ENCODE measurements at places on chromosomes 16 and 17.
A peak's percentile ranks its signal among the peaks of the same experiment; 100 is the strongest.

GRCh38 chr17:55321427-55322060 is 56.8 kb downstream of the HLF start:
- no peak for DNase-seq

DNA sequence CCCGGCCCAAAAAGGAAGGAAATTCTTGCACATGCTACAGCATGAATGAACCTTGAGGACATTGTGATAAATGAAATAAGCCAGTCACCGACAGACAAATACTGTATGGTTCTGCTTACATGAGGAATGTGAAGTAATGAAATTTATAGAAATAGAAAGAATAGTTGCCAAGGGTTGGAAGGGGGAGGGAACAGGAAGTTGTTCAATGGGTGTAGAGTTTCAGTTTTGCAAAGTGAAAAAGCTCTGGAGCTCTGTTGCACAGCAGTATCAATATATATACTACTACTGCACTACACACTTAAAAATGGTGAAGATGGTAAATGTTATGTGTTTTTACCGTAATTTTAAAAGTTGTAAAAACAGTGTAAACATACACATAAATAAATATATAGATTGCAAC is 43.7 kb downstream of the PKD1L3 start:
- no peak for DNase-seq

GRCh38 chr16:57892447-57893096 is 78.4 kb downstream of the CNGB1 start:
- DNase-seq: peak; percentile 26

DNA sequence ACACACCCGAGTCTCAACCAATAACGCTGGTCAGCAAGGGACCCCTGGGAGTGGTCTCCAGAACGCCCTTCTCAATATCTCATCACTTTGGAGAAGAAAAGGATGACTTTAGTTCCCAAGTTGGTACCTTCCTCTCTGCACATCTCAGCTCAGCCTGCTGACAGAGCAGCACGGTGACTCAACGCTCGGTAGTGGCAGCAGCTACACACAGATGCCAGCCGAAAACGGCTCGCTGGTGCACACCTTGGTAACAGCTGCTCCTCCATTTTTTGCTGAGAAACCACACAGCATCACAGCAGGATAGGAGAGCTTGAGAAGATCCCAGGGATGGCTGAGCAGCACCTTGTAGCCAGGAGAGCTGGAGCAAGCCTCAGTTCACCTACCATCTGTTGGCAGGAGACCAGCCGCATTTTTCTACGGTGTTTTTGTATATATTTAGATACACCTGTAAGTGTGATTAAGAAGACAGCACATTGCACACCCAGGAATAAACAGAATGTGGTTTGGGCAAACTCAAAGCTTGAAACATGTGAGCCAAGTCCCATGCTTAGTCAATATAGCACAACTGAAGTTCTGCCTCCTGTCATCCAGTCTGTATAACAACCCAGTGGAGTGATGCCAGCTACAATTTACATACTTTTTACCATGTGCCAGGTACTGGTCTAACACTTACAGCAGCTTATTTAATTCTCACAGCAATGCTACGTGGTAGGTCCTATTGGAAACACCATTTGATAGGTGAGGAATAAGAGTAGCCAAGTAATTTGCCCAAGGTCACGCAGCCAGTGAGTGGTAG is 83.8 kb upstream of the ERCC4 start:
- DNase-seq: no peak

GRCh38 chr17:773467-774312 is 8.4 kb downstream of the GLOD4 start:
- no peak for DNase-seq

GRCh38 chr16:14958970-14959369 is 15.9 kb upstream of the PDXDC1 start:
- DNase-seq: no peak

DNA sequence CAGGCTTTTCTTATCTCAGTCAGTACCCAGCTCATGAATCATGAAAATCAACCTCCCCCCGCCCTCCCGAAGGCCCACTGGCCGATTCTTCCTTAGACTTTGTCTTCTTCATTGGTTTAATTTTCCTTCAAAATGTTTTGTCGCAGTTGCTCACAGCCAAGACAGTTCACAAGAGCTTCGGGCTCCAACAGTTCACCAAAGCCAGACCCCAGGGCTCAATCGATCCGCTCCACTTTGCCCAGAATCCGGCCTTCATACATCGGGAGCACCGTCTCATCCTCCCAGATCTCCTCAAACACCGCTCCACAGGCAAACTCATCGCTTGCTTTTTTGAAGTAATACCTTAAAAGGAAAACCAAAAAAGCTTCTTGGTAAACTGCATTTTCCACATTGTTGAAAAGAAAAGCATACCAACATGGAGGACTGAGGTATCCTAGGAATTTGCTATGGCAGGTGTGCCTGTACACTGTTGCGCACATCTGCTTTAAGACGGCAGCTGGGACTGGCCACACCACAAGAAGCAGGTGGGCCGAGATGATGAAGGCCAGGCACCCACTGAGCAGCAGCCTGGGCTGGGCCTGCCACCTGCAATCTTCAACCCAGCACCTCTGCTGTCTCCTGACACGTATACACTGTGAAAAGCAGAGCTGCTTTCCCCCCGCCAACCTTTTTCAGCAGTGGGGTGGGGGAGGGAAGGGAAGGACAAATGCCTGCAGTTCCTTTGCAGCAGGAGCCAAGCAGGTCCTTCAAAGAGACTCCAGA is 31.5 kb downstream of the AXIN2 start:
- no peak for DNase-seq

DNA sequence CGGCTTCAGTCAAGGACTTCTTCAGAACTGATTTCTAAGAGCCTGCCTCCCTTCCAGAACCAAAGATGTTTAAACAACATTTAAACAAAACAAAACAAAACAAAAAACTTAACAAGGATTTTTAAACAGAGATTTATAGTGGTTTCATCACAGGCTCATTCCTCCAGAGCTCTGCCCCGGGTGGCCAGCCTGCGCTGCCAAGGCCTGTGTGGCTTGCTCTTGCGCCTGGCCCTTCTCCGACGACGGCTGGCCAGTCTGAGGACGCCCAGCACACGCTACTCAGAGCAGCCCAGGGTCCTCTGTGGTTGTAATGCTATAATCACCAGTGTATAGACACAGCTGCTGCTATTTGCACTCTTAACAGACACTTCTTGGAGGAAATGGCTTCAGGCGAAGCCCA is 307.2 kb upstream of the MYOCD start:
- DNase-seq: no peak

- DNase-seq: no peak
Observed at GRCh38 chr17:4256952-4257351, 6.8 kb downstream of the ANKFY1 start.

DNA sequence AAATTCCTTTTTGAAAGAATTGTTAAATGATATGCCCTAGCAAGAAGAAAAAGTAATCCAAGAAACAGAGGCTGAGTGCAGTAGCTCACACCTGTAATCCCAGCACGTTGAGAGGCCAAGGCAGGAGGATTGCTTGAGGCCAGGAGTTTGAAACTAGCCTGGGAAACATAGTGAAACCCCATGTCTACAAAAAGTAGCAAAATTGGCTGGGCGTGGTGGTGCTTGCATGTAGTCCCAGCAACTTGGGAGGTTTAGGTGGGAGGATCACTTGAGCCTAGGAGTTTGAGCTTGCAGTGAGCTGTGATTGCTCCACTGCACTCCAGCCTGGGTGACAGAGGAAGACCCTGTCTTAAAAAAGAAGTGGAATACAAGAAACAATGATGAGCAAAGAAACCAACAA is 56.1 kb downstream of the NT5M start:
- DNase-seq: no peak

DNA sequence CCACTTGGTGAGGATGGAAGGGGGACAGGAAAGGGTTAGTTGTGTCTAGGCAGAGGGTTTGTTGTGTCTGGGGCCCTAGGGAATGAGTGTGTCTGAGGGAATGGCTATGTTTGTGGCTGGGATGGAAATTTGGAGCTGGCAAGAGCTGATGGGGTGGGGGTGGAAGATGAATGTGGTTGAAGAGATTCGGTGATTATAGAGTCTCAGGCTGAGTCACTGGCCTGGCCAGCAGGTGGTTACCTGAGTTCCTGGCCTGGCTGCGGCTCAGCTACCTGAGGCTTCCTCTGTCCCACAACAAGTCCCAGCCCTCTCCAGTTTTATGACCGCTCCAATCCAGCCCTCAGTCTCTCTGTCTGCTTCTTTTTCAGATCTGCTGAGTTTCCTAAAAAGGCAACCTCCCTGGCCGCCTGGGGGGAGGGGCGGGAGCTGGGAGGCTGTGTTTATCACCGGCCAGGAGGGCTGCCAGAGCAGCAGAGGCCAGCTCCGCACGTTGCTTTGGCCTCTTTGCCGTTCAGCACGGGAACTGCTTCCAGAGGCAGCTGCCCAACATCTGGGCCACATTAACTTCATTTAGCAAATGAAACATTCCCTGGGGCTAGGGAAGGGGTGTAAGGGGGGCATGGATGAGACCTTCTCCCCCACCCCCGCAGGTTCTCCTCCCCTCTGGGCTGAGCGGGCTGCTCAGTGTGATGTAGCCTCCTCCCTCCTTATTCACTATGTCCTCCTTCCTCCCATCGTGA is 21.8 kb downstream of the ITGB3 start:
- no peak for DNase-seq

- no peak for DNase-seq
Observed at GRCh38 chr16:11658896-11659708, 9.2 kb upstream of the SNN start.

GRCh38 chr17:43416998-43417890 is 18.5 kb downstream of the ARL4D start:
- no peak for DNase-seq
